ENCODE measurements at places on chromosomes 7 and 10.
A peak's percentile ranks its signal among the peaks of the same experiment; 100 is the strongest.

DNA sequence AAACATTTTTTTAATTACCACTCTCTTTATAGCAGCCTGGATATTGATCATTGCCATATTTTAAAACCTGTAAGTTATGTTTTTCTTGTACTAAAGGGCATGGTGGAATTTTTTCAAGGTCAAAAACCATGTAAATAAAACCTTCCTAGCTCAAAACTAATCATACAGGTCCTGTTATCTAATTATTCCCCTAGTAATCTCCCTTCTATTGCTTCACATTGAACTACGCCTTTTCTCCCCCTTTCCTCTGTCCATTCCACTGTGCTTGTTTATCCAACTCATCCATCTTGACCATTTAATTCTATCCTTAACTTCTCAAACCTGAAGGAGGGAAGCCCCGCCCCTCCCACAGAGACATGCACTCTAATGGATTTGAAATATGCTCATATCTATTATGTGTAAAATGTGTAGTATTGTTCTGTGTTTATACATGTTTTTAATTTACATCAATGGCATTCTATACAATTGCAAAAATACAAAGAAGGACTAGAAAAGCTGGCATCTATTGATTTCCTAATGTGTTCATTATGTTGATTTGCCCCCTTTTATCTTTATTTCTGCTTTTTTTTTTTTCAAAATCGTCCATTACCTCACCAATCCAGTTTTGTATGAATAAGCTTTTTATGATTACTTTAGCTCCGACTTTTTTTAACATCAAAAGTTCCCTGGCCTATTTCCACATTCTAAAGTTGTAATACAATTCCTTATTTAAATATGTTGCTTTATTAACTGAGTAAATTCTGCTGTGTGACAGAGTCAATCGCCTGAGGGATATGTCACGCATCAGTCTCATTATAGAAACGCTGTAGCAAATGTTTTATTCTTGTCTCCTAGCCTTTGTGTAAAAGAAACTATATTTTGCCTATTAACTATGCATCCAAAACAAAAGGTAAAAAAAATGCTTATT lies 61.0 kb downstream of the MET start:
- no peak for DNase-seq

- no peak for DNase-seq
These were observed 32.2 kb upstream of the GARS1 start for GRCh38 chr7:30562498-30562897.

GRCh38 chr10:83140811-83141210 lies 998.5 kb upstream of the GHITM start:
- no peak for DNase-seq

- no peak for DNase-seq
These were observed 111.6 kb downstream of the SGMS1 start for GRCh38 chr10:50512214-50512595.

DNA sequence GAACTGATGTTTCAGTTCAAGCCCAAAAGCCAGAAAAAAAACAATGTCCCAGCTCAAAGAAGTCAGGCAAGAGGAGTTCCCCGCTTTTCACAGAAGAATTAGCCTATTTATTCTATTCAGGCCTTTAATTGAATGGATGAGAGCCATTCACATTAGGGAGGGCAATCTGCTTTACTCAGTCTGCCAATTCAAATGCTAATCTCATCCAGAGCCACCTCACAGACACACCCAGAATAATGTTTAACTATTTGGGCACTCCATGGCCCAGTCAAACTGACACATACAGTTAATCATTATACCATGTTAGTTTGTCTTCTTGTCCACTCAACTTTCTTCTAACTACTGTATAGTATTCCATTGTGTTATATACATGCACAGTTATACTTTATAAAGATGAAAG lies 2.6 kb upstream of the NPSR1 start:
- no peak for DNase-seq

DNA sequence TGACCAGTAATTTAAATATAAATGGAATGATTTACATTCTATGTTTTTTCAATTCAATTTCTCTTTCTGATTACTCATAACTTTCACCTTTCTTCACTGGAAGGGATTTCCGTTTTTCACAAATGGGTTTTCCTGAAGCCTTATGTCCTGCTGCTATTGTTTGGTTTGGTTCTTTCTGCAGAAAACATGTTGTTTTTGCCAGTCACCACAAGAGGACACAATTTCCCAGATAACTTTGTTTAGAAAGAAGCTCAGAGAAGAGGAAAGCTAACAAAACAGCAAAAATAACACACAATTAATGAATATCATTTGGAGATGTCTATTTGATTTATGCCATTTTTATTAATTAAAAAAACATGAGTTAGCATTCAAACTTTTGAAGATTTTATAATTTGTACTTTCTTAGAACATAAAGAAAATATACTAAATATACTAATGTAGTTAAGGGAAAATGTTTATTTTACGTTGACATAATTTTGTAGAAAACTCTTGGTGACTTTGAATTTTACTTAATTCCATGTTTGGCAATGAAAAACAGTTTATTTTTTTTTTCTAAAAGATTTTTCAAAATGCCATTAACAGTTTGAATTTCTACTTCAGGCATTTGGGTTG lies 4.6 kb upstream of the TWIST1 start:
- no peak for DNase-seq

DNA sequence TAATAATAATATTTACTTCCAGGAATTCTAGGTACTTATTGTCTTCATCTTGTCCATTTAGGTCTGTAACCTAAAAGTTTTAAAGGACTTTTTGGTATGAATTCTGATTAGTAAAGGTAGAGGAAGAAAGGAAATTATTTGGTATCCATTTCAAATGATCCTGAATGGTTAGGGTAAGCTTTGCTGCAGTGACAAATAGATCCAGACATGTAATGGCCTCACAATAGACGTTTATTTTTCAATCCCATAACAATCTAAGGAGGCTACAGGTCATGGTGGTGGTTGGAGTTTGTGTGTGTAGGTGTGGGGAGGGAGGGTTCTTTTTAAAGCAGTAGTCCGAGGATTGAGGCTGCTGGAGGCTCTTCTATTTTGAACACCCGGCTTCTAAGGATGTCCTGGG lies 5.3 kb downstream of the FBH1 start:
- DNase-seq: no peak

DNA sequence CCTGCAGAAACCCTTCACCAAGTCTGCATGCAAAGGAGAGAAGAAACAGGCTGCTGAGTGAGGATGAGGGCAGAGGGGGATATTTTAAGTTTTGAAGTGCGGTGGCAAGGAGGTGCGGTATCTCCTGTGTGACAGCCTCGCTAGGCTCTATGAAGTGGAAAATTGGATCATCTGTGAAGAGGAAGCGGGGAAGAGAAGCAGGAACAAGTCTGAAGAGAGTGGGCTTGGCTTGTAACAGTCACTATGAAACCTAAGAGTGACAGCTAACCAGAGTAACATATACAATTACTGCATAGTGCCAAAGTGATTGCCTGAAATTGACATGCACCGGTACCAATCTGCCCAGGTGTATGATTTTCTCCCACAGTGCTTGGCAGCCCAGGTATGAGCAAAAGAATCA lies 287.5 kb upstream of the KLF14 start:
- no peak for DNase-seq

- DNase-seq: no peak
These were observed 537.3 kb upstream of the MGMT start for GRCh38 chr10:128929767-128930166.

GRCh38 chr7:8125680-8126444 lies 136.1 kb downstream of the ICA1 start:
- peak; percentile 55 for DNase-seq

- no peak for DNase-seq
These were observed 365.4 kb downstream of the THSD7A start for GRCh38 chr7:11466517-11467105.

GRCh38 chr10:89159761-89160160 lies 47.4 kb downstream of the CH25H start:
- no peak for DNase-seq

DNA sequence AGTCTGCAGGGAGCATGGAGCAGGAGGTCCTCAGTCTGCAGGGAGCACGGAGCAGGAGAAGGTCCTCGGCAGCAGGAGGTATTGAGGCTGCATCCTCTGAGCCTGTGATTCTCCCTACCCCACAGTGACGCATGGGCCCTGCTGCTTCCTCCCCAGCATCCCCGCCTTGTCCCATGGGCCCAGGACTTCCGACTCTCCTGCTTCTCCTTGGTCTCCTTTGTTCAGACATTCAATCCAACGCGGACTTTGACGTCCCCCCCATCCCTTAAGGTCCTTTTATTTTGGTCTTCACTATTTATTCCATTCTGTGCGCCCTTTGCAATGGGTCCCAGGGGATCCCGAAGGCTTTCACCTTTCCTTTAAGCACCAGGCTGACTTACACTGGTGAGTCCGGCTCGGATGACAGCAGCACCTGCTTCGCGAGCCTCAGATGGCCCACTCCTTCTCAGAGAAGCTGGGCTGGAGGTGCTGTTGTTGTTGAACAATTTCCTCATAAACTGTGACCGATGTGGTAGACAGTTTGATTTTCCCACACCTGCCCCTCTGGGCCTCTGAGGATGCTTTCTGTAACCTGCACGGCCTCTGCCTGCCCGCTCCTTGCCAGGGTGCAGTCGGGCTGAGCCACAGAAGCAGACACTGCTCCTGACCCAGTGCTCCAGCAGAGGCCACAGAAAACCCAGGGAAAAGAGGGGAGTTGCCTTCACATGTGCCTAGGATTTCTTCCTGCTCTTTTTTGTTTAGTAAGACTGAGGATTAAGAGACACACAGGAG lies 407.2 kb upstream of the SHH start:
- no peak for DNase-seq

DNA sequence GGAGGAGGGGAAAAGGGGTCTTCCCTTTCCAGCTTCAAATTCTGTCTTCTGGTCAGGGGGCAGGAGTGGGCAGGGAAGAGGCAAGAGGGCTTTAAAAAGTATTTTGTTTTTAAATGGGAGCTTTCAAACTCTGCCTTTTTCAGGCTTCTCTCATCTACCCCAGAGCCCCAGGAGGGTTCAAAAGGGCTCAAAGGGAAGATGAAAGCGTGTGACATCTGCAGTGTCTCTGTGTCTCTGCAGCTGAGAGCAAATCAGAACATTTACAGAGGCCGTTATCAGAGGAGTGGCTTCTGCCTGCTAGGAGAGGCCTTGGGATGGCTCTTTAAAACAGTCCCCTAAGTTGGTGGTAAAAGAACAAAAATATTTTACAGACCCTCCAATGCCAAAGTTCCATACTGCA lies 30.3 kb downstream of the TRIM8 start:
- no peak for DNase-seq

- no peak for DNase-seq
These were observed 38.0 kb upstream of the SRPK2 start for GRCh38 chr7:105426606-105427146.

GRCh38 chr10:64283621-64284020 lies 762.4 kb downstream of the REEP3 start:
- no peak for DNase-seq

DNA sequence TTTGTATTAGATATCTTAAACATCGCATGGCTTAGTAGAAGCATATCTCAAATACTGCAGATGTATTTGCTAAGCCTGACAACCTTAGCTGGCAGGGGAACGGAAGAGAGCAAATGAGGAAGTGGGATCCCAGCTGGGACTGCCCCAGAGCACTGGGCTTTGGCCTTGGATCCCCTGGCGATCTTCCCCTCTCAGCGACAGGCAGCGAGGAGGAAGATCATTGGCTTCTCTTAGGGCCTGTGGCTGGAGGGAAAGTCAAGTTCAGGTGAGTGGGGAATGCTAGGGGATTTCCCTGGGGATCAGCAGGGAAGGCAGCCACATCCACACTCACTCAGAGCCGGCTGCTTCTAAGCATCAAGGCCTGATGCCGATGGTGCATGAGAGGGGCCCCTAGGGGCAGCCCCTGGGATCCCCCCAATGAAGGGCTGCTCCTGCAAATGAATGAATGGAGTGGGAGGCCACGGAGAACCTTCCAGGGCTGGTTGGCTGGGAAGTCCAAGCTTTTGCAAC lies 42.0 kb downstream of the LYZL2 start:
- DNase-seq: no peak

- peak; percentile 27 for DNase-seq
These were observed 1.1 kb upstream of the GTF2I start for GRCh38 chr7:74656441-74656836.

- no peak for DNase-seq
These were observed 223.3 kb downstream of the LRMDA start for GRCh38 chr10:75654772-75655171.

DNA sequence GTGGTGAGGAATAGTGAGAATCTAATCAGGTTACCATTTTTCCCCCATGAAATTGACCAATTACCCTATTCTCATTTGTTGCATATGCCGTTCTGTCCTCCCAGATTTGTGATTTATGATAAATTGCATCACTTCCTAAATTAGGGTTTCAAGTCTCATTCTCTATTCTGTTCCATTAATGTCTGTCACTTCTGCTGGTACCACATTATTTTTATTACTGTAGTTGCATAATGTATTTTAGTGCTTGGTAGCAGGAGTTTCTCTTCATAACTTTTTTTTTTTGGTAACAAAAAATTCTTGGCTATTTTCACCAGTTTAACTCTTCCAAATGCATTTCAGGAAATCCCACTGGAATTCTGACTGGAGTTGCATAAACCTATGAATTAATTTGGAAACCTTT lies 44.0 kb upstream of the FAM133B start:
- no peak for DNase-seq

DNA sequence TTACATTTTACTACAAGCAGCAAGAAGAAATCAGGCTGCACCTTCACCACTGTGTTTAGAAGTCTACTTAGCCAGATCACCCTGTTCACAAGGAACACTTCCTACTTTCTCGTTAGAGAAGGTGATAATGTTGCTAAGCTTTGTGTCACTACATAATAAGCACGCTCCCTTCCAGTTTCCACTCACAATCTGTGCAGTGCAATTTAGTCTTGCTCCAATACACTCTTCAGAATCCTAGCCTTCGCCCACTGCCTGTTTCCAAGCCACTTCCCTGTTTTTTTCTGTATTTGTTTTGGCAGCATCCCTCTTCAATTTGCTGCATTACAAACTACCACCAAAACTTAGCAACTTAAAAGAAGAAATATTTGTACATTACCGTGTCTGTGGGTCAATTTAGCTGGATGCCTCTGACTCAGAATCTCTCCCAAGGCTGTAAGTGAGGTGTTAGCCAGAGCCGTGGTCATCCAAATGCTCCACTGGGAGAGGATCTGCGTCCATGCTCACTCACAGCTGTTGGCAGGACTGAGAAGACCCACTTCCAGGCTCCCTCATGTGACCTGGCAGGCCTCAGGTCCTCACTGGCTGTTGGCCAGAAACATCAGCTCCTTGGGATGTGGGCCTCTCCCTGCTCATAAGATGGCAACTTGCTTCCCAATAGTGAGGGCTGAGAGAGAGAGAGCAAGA lies 110.4 kb downstream of the PON1 start:
- DNase-seq: no peak
